ENCODE measurements at places on chromosomes 3 and 15.

DNA sequence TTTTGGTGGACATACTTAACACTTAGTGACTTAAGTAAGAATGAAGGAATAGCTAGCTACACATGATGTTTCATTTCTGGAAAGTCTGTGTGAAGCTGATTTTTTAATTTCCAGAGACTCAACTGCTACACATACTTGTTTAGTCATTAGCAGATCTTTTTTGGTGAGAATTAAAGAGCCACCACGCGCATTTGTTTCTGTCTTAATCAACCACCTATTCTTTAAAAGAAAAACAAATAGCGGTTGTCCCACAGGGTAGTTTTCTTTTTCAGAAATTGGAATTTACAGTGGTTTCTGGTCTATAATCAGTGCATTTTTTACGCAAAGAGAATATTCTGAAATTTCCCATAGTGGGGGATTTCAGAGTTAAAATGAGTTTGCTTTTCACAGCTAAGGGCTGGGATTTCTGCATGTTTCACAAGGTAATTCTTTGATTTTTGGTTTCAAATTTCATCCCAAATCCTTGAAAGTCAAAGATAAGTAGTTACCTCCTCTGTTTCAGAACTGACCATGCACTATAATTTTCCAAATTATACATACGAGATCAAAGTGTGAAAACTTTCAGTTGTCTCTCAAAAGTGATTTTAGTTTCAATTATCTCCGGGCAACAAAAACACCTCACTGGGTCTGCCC, 631.0 kb upstream of the GRM7 start:
- no peak for DNase-seq

GRCh38 chr3:62109534-62109933, 263.8 kb downstream of the FEZF2 start:
- no peak for DNase-seq

GRCh38 chr3:87219611-87220010, 7.5 kb upstream of the CHMP2B start:
- DNase-seq, result no peak

DNA sequence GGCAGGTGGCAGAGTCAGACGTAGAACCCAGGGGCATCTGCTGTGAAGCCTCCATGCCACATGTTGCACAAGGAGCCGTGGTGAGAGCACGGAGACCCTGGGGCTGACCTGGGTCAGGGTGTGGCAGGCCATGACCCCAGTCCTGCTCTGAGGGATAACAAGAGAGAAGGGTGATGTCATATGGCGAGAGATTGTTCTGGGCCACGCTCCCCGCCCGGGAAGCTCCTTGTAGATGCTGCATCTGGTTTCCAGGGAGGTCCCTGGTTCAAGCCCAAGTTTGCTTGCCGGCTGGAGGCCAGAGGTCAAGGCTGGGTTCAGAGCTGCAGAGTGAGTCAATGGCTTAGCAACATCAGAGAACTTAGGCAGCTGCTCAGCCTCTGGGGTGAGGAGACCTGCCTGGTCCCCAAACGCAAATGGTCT, 17.3 kb downstream of the FGD5 start:
- DNase-seq, result no peak

- no peak for DNase-seq
Measured at GRCh38 chr3:963755-964154, 129.1 kb upstream of the CNTN6 start.

DNA sequence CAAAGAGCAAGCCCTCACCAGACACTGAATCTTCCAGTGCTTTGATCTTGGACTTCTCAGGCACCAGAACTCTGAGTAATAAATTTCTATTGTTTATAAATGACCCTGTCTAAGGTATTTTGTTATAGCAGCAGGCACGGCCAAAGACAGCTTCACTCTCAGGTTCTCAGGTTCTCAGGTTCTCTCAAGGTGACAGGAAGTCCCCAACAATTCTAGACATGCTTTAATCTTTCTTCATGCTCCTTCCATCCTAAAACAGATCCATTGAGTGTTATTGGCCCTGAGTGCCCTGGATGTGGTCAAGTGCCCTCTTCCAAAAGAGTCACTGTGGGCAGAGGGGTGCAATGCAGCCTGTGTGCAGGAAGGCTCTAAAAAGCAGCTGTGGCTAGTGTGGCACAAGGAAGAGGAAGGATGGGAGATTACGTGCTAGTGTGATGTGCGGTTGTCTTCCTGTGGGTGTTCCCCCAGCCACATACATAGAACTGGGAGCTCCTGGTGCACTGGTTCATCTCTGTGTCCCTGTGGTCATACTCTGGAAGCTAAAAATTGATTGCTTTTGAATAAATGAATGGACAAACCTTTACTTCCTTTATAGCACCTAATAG, 11.0 kb upstream of the RAB7A start:
- no peak for DNase-seq

DNA sequence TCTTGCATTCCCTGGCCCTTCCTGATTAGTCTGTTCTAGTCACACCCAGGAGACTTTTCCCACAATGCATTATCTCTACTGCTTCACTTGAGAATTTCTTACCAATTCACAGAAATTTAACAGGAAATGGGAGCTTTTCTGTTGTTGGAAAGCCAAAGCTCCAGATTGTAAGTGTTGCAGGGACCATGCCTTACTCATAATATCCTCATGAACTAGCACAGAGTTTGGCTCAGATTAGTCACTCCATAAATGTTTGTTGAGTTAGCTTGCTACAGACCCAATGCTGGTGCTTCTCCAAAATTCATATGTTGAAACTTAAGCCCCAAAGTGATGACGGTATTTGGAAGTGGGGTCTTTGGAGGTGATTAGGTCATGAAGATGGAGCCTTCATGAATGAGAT, 232.6 kb downstream of the GAP43 start:
- no peak for DNase-seq

GRCh38 chr3:46221938-46222337, 13.8 kb upstream of the CCR1 start:
- no peak for DNase-seq

GRCh38 chr3:133894353-133895207, 1.1 kb downstream of the RAB6B start:
- DNase-seq, result no peak

All from stimulated activated CD4-positive, alpha-beta T cell treated with anti-CD3 and anti-CD28 coated beads, Interleukin-1b, Interleukin-23, amount 100 ng/mL, for 1 hour (primary cell).